ENCODE measurements at places on chromosomes 12 and 14. TPM values are rescaled to one million over a fixed set of nuclear protein-coding genes. Genes with fewer than 3 reads are reported as not detected.

DNA sequence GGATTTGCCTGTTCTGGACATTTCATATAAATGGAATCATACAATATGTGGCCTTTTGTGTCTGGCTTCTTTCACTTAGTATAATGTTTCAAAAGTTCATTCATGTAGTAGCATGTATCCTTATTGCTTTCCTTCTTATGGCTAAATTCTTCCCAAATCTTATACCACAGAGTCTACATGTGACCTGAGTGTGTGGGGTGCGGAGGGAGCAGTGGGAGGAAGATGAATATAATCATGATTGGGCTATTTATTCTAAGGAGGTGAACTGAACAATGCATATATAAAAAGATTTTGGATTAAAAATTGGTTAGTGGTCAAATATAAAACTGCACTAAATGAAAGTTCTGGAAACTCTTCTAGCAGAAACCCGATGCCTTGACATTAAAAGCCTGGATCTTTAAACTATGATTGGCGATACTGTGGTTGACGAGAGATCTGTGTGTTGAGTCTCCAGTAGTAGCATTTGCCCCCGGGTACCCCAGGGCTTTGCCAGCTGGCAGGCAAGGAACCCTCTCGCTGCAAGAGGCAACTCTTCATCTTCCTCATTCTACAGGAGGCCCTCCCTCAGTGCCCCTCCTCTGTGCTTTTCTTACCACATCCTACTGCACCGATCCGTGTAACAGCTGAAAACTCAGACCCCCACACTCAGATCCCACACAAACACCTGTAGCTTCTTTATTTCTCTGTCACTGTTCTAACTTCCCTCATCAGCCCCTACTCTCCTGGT is 2.6 kb downstream of the CYP46A1 start:
- no peak overlapping the region for H3K27ac ChIP-seq
- peaks cover 31% of the 10 kb centered on the region for H3K4me1 ChIP-seq
- DNase-seq, result no peak
- H3K36me3 ChIP-seq, result no peaks in the 10 kb centered on the region

DNA sequence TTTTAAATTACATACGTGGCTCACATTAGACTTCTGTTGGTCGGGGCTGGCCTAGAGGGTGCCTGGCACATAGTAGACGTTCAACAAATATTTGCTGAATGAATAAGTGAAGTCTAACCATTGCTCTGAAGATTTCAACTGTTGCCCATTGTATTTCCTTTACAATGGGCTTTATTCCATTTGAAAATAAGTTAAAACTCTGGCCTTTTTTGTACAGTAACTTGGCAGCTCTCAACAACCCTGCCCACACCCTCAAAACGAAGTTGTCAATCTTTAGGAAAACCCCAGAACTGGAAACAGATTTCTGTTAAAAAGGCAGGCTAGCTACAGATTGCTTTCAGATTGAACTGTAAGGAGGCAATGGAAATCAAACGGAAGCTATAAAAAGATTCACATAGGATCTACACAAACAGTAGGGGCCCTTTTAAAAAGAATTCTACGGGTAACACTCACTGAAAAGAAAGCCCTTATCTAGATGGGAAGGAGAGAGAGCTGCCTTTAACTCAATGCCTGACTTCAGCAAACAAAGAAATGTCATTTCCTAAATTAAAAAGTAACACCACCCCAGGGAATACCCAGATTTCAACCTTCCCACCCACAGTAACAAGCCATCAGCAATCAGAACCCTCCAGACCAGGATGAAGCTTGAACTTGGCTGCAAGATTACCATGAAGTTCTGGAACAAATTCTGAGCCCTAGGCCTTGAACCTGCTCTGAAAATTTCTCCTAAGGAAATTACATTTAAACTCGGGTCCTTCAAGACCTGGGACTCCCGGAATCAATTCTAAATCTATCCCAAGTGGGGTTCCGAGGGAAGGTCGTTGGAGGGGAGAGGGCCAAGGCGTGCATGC is 1.4 kb downstream of the WSB2 start:
- no peak for DNase-seq
- no peaks in the 10 kb centered on the region for H3K36me3 ChIP-seq
- H3K27me3 ChIP-seq, result no peaks in the 10 kb centered on the region
- H3K4me1 ChIP-seq, result peaks cover 31% of the 10 kb centered on the region
- H3K4me3 ChIP-seq, result peak overlapping the region; percentile 74

DNA sequence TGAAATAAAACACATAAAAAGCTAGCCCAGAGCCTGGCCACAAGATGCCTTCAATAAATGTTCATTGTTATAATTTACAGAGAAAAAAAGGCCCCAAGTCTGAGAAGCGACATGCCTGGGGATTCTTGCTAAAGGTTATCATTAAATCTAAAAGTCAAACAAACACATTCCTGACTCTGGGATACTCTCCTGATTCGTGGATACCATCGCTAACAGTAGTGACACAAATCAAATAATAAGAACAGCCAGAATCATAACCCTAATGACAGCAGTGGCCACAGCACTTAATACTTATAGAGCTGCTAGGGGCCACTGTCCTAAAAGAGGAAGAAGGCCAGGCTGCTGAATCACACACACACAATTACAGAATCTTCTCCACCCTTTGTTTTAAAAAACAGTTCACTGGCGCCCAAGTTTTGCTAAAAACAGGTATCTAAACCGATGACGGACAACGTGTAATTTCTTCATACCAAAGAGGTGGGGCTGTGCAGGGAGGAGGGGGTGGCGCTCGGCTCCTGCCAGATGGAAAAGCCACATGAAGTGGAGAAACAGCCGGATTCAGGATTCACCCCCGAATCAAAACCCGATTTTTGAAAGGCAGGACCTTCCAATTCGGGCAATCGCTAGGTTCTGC is 1.2 kb downstream of the CLIP1 start:
- DNase-seq, result no peak
- peaks cover 34% of the 10 kb centered on the region for H3K4me1 ChIP-seq
- H3K27ac ChIP-seq, result peak overlapping the region; percentile 50
- H3K36me3 ChIP-seq, result peaks cover 1% of the 10 kb centered on the region
- no peaks in the 10 kb centered on the region for H3K27me3 ChIP-seq
- peak overlapping the region; percentile 85 for H3K4me3 ChIP-seq

Gene CCDC177
- not detected for total RNA-seq

Gene CMKLR1
- not detected for total RNA-seq

All from CD4-positive, alpha-beta T cell (primary cell).